ENCODE measurements at places on chromosomes 5 and 9.
A peak's percentile ranks its signal among the peaks of the same experiment; 100 is the strongest.

DNA sequence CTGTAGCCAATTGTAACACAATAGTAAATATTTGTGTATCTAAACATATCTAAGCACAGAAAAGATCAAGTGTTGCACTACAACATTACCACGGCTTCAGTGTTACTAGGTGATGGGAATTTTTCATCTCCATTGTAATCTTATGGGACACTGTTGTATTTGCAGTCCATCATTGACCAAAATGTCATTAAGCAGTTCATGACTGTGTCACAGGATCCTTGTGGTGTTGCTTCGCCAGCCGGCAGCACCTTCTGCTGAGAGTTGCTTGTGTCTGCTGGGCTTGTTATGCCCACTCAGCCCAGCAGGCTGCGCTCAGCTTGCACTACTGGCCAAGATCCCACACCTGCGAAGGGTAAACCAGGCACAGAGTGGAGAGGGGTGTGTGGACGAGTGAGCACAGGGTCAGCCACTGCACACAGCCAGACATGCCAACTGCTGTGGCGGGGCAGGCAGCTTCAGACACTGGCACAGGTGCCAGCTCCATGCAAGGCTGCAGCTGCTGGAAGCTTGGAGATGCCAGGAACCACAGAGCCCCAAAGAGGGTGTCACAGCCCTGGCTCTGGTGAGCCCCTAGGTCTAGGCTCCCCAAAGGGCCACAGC, 273.7 kb downstream of the CETN3 start:
- DNase-seq: peak; percentile 2

DNA sequence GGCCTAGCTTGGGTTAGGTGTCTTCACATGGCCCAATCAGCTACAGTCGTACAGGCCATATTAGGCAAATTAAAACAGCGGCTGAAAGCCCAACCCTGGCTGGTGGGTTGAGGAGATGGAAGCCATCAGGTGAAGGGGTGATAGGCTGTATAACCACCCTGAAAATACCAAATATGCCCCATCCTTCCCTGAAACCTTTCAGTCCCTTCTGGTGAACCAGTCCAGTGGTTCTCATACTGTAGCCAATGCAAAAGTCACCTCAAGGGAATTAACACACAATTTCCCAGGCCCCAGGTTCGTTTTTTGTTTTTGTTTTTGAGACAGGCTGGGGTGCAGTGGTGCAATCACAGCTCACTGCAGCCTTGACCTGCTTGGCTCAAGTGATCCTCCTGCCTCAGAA, 19.8 kb upstream of the KCNV2 start:
- DNase-seq: no peak

GRCh38 chr5:139649082-139649991, 1.2 kb downstream of the CXXC5 start:
- no peak for DNase-seq

DNA sequence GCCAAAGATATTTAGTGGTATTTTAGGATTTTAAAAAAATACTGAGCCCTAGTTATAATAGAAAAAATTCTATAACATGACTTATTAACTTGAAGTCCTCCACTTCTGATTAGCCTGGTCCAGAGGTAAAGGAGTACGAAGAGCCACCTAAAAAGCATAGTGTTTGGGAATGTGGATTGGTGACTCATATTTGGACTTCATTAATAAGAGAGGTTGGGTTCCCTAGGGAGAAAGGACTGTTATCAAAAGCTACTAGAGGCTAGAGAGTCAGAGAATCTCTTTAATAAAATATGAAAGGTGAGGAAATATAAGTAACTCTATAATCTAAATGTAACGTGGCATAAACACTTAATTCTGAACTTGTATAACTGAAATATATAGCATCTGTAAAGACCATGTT, 180.7 kb upstream of the TARS1 start:
- no peak for DNase-seq

DNA sequence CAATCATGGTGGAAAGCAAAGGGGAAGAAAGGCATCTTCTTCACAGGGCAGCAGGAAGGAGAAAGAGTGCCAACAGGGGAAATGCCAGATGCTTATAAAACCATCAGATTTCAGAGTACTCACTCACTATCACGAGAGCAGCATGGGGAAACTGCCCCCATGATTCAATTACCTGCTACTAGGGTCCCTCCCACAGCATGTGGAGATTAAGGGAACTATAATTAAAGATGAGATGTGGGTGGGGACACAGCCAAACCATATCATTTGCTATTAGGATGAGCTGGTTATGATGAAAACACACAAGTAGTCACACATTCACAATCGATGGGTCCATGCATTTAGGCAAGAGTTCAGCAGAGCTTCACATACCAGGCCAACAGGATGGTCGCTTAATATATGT, 469.0 kb downstream of the PDE4D start:
- DNase-seq: no peak

DNA sequence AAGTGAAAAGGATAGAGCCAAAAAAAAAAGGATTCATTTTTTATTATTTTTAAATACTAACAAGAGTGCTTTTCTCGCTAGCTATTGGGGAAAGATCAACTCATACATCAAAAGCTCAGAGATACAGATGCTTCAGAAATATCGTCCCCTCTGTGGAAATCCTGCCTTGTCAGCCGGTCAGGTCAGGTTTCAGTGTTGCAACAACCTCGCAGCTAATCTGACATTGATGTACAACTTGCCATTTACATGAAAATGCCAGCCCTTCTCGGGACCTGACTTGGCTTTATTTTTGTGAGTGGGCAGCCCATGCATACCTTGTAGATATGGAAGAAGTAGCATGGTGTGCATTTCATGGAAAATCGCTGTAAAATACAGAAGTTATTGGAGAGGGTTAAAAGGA, 358.8 kb upstream of the ADAMTS16 start:
- DNase-seq: no peak

DNA sequence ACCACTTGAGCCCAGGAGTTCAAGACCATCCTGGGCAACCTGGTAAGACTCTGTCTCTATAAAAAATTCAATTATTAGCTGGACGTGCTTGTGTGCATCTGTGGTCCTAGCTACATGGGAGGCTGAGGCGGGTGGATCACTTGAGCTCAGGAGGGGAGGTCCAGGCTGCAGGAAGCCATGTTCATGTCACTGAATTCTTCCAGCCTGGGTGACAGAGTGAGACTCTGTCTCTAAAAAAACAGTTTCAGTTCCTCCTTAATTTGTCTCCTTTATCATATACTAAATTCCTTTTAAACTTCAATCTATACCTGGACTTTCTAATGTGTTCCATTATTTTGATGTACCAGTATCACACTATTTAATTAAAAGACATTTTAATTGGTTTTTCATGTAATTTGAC, 422.2 kb upstream of the TLE4 start:
- no peak for DNase-seq

DNA sequence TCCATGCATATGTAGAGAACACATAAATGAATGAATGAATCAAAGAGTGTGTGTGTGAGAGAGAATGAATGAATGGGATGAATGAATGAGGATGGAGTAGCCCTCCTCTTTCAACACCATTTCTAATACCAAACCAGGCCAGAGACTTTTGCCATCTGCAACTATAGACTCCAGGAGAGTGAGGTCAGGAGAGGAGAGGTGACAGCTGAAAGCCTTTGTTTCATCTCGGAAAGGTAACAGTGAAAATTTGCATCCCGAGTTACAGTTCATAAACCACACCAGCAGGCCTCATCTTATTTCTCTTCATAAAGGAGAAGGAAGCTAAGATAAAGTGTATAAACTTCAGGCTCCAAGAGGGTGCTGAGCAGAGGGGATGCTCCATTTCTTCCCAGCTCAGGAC, 255.3 kb upstream of the KLF4 start:
- no peak for DNase-seq

DNA sequence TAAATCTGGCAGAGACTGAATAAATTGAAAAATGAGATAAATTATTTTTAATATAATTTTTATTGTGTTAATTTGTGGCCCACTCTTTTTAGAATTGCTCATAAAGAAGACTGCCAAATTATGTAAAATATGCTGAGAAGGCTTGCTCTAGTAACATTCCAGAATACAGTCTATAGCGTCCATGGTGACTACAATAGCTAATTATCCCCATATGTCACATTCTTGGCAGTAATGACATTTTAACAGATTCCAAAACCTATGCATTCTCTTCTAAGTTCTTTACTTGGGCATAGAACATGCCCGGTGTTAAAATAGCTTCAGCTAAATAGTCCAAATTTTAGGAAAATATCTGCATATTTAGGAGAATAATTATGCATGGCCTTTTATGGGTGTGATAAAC, 697.0 kb upstream of the SEMA6A start:
- no peak for DNase-seq

- no peak for DNase-seq
These were observed 87.6 kb upstream of the RPS23 start for GRCh38 chr5:82365744-82366228.

DNA sequence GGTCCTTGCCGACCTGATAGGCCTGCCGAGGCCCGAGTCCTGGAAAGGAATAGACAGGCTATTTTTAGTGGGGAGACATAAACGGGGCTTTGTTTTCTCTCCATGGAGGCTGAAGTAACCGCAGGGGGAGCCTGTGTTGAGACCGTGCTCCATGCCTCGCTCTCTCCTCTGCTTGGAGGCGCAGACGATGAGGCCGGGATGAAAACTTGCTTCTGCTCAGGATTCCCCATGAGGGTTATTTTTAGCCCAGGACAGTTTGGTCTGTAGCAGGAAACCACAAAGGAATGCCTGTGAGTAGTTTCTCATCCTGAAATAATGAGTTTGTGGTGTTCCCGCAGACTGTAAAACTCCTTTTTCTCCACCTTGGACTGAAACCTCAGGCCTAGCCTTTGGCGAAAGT, 81.9 kb upstream of the RARS1 start:
- DNase-seq: no peak

All from NCI-H1105 treated with DMSO at 0.1 percent for 48 hours (cell line).